ENCODE measurements at places on chromosomes 16 and 17.

DNA sequence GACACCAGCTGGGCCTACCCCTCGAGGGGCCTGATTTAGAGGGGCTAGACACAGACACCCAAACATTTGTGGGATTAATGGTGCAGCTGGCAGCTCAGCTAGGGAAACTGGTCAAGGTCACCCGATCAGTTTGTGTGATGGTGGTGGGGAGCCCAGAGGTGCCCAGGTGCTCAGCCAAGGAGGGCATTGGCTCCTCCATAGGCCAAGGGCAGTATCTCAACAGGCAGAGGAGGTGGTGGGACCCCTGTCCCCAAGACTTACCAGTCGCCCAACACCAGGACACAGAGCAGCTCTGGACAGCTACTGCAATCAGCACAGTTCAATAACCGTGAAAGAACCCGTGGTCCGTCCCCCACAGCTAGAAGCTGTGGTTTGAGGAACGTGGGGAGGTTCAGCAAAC, 120.9 kb downstream of the C16orf78 start:
- H3K27me3 ChIP-seq: no peaks in the 10 kb centered on the region
- H3K36me3 ChIP-seq: no peaks in the 10 kb centered on the region
- no peak overlapping the region for H3K27ac ChIP-seq
- no peak for DNase-seq

DNA sequence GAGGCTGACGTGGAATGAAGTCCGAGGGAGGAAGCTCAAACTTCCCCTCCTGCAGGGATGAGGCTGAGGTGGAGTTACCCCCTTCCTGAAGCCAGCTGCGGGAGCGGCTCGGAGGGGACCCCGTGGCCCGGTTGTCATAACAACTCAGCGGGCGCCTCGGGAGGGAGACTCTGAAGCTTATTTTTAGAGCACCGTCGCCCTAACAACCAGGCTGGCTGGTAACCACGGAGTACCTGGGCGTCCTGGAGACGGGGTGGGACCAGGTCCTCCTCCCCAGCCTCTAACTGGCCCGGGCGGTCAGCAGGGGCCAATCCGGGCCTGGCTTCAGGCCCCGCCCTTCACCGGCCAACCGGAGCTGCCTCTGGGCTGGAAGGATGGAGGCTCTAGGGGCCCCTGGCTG, 27.7 kb downstream of the NECAB2 start:
- H3K27ac ChIP-seq: no peak overlapping the region
- H3K4me1 ChIP-seq: no peaks in the 10 kb centered on the region
- H3K36me3 ChIP-seq: no peaks in the 10 kb centered on the region
- DNase-seq: no peak
- H3K4me3 ChIP-seq: no peak overlapping the region

- no peak for DNase-seq
- H3K4me1 ChIP-seq: peaks cover 16% of the 10 kb centered on the region
- no peak overlapping the region for H3K4me3 ChIP-seq
- no peaks in the 10 kb centered on the region for H3K36me3 ChIP-seq
Measured at GRCh38 chr17:1462164-1463112, 6.4 kb upstream of the CRK start.

DNA sequence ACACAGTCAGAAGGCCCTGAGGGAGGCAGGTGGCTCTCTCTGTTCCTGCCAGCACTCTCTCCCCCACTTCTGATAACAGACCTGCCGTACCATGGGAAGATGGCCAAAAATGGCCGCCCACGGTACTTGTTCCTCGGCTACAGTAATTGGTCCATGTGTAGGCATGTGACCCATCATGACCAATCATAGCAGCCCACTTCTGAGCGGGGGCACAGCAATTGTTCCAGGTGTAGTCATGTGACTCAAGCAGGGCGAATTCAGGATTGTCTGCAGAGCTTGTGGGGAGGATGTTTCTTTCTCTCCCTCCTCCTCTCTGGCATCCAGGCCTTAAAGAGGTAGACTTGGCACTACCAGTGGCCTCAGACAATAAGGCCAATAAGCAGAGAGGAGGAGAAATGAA, 250.4 kb downstream of the MRTFB start:
- no peaks in the 10 kb centered on the region for H3K27me3 ChIP-seq
- H3K4me3 ChIP-seq: no peak overlapping the region
- DNase-seq: no peak
- peaks cover 18% of the 10 kb centered on the region for H3K36me3 ChIP-seq

GRCh38 chr17:9389111-9389527, 186.5 kb downstream of the STX8 start:
- H3K4me3 ChIP-seq: no peak overlapping the region
- no peaks in the 10 kb centered on the region for H3K36me3 ChIP-seq
- H3K27ac ChIP-seq: no peak overlapping the region
- DNase-seq: peak; percentile 68
- peaks cover 8% of the 10 kb centered on the region for H3K4me1 ChIP-seq
- H3K27me3 ChIP-seq: no peaks in the 10 kb centered on the region

- no peak for DNase-seq
- no peaks in the 10 kb centered on the region for H3K27me3 ChIP-seq
- peaks cover 48% of the 10 kb centered on the region for H3K4me1 ChIP-seq
- peak overlapping the region; percentile 55 for H3K27ac ChIP-seq
- H3K36me3 ChIP-seq: no peaks in the 10 kb centered on the region
- H3K4me3 ChIP-seq: peak overlapping the region; percentile 43
Measured at GRCh38 chr17:17748604-17749003, 67.3 kb downstream of the RAI1 start.

DNA sequence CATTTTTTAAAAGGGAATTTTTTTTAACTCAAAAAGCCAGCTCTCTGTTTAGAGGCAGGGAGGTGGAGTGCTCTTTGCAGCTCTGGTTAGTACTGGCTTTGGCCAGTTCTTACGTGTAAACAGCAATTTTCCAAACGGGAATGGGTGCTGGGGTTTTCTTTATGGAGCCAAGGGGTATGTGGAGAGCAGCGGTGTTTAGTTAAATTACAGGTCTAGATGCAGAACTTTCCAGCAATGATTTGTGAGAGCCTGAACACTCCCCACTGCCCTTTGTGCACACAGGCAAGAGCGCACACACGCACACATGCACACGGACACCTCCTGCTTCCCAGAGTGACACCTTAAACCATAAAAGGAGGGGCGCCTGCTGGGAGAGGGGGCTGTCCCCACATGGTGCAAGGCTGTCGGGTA, 140.2 kb downstream of the MSI2 start:
- H3K4me3 ChIP-seq: no peak overlapping the region
- H3K27ac ChIP-seq: no peak overlapping the region
- H3K36me3 ChIP-seq: peaks cover 11% of the 10 kb centered on the region
- H3K4me1 ChIP-seq: no peaks in the 10 kb centered on the region

DNA sequence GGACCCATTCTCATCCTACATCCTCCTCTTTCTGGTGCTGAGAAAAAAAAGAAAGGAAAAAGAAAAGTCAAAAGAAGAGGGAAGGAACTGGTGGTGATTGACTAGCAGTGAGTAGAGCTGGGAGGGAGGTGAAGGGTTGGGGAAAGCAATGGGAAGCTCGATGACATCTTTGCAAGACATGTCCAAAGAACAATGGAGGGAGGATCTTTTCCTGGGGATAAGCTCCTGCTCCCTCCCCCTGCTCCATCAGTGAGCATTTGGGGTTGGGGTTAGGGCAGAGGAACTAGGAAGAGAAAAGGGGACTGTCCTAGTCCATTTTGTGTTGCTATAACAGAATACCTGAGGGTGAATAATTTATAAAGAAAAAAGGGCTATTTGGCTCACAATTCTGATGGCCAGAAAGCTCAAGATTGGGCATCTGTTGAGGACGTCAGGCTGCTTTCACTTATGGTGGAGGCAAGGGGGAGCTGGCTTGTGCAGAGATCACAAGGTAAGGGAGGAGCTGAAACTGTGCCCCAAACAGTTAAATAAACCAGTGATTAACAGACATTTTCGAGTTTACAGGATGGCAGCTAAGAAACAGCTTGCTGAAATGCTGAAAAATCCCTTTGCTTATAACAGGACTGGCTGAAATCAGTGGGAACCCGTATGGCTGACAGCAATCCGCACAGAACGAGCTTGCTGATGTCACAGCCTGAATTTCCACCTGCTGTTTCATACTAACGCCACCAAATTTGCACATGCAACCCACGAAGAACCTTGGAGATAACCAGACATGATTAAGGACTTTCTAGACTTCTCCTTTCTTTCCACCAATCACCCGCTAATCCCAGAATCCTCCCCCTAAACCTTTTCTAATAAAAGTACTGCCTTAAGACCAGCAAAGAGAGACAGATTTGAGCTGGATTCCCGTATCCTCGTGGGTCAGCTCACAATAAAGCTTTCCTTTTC, 1.6 kb upstream of the ODF4 start:
- H3K27ac ChIP-seq: no peak overlapping the region
- no peak for DNase-seq
- H3K27me3 ChIP-seq: no peaks in the 10 kb centered on the region
- H3K4me3 ChIP-seq: no peak overlapping the region
- no peaks in the 10 kb centered on the region for H3K4me1 ChIP-seq
- H3K36me3 ChIP-seq: no peaks in the 10 kb centered on the region

GRCh38 chr17:46736100-46736499, 82.4 kb downstream of the WNT3 start:
- no peak overlapping the region for H3K4me3 ChIP-seq
- H3K4me1 ChIP-seq: peaks cover 4% of the 10 kb centered on the region
- H3K27ac ChIP-seq: no peak overlapping the region
- H3K27me3 ChIP-seq: no peaks in the 10 kb centered on the region
- peak; percentile 3 for DNase-seq

GRCh38 chr17:76981545-76982295, 113.5 kb downstream of the MGAT5B start:
- no peak overlapping the region for H3K27ac ChIP-seq

- no peak overlapping the region for H3K4me3 ChIP-seq
- H3K27me3 ChIP-seq: peaks cover 13% of the 10 kb centered on the region
- no peak for DNase-seq
- H3K4me1 ChIP-seq: no peaks in the 10 kb centered on the region
Measured at GRCh38 chr17:50206604-50207293, 5.3 kb upstream of the COL1A1 start.

- no peak overlapping the region for H3K27ac ChIP-seq
- no peaks in the 10 kb centered on the region for H3K36me3 ChIP-seq
- H3K4me3 ChIP-seq: no peak overlapping the region
- no peaks in the 10 kb centered on the region for H3K27me3 ChIP-seq
- H3K4me1 ChIP-seq: no peaks in the 10 kb centered on the region
Measured at GRCh38 chr17:37787055-37787757, 42.3 kb upstream of the HNF1B start.

DNA sequence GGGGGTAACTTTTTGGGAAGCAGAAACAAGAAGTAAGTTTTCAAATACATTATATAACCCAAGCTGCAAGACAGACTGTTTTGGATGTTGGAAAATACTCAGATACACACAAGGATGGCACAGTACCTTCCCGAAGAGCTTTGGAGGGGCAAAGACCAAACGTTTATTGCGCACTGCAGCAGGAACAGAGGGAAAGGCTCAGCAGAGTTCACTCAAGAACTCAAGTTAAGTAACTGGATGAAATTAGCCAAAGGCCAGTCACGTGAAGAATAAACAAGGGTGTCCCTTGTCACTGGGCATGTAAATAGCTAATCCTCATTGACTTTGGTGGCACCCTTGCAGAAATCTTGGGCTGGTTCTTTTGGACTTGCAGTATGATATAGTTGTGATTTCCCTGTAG, 2.8 kb downstream of the PDK2 start:
- H3K27ac ChIP-seq: no peak overlapping the region
- no peak for DNase-seq
- no peak overlapping the region for H3K4me3 ChIP-seq
- H3K36me3 ChIP-seq: no peaks in the 10 kb centered on the region
- peaks cover 17% of the 10 kb centered on the region for H3K4me1 ChIP-seq

DNA sequence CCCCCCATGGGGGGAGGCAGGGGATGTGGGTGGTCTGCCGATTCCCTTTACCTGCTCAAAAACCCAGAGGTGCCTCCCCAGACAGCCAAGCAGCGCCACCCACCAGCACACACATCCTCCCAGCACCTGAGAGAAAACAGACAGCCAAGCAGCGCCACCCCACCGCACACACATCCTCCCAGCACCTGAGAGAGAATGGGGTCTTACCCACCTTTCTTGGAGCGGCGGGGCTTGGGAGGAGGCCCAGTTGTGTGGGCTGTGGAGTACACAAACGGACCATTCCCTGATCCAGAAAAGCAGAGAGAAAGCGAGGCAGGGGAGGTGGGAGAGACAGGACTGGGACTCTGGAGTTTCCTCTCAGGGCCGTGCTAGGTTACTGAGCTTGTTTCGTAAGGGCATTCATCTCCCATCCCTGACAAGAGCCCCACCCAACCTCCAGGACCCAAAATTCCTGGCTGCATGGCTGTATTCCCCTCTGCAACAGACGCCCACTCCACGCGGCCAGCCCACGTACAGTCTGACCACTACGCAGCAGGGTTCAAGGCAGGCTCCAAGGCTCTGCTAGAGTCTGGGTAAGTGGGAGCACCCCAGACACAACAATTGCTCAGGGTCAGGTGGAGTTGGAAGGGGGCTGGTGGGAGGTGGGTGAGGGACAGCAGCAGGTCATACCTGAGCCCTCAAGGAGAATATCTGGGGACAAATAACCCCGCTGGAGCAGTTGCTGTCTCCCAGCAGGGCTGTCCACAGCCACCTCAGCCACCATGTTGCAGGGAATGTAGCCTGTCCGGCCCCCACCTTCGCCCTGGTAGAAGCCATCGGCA, 22.3 kb downstream of the TSPOAP1 start:
- H3K27ac ChIP-seq: no peak overlapping the region
- 0 out of 2 replicates have a peak, but pooled peaks cover 1% of the 10 kb centered on the region for H3K36me3 ChIP-seq
- no peak overlapping the region for H3K4me3 ChIP-seq

DNA sequence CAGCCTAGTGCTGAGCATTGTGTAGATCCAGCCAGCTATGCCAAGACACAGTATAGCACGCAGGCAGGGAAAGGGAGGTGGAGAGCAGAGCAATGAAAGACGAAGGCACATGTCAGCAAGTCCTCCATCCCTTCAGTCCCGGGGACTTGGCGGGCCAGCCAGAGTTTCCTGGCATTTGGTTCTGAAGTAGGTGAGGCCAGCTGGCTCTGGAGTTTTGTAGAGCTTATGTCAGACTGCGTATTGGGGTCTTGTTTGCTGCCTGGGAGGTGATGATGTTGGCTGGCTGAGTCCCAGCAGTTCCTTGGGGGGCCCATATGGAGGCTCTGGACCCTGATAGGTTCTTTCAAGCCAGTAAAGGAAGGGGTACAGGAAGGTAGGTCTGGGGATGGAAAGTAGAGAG, 55.7 kb upstream of the AKTIP start:
- no peak overlapping the region for H3K27ac ChIP-seq
- no peak overlapping the region for H3K4me3 ChIP-seq
- no peaks in the 10 kb centered on the region for H3K27me3 ChIP-seq
- no peaks in the 10 kb centered on the region for H3K4me1 ChIP-seq
